NCI-H2107 (cell line): ENCODE measurements at places on chromosomes 2 and 18.

DNA sequence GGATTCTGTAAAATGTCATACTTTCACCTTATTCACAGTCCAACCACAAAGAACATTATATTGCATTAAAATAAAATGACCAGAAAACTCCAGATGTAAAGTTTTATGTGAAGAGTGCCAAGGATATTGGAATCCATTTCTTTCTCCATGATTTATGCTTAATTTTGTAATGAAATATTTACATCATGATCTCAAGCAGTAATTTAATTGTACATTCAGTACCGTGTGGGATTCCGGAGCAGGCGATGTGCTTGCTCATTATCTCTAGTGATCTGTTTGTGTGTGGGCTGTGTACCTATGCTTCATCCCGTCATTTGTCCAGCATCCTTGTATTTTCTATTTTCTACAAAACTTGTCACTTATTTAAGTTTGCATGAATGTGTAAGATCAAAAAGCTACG is 415.9 kb upstream of the SLC8A1 start:
- DNase-seq: no peak

DNA sequence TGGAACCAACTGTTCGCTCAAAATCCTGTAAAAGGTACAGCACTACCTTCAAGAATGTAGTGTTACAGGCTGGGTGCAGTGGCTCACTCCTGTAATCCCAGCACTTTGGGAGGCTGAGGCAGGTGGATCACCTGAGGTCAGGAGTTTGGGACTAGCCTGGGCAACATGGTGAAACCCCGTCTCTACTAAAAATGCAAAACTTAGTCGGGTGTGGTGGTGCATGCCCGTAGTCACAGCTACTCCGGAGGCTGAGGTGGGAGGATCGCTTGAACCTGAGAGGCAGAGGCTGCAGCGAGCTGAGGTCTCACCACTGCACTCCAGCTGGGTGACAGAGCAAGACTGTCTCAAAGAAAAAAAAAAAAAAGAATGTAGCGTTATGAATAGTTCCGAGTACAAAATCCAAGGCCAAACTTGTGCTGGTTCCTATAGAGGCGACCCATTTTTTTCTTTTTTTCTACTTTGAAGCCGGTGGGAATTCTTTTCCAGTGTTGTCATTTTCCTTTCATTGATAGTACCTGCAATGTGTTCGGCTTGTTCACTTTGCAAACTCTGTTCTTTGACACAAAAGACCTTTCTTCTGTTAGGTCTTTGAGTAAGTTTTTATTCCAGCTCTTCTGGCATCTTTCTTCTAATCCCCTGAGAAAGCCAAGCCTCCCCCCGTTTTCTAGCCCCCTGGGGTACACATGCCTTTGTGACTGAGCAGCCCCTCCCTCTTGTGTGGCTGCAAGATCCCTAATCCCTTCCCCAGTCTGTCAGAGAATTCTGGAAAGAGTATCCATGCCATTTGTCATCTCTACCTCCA is 25.1 kb downstream of the INPP5D start:
- no peak for DNase-seq

- no peak for DNase-seq
Measured at GRCh38 chr2:142974288-142975024, 97.0 kb downstream of the KYNU start.

- DNase-seq: no peak
Measured at GRCh38 chr2:96636551-96637171, 1.5 kb downstream of the KANSL3 start.

GRCh38 chr2:188725746-188726360 is 248.3 kb upstream of the COL3A1 start:
- no peak for DNase-seq

- no peak for DNase-seq
Measured at GRCh38 chr2:232525791-232526371, at the start of gene CHRND. Gene CHRND, plus strand, starts transcription at chr2:232526160. Its CDS starts 56 bp downstream, at chr2:232526216.

GRCh38 chr18:77127769-77128671 is 4.6 kb downstream of the MBP start:
- peak; percentile 40 for DNase-seq
